ENCODE measurements at places on chromosomes 6 and 20.

DNA sequence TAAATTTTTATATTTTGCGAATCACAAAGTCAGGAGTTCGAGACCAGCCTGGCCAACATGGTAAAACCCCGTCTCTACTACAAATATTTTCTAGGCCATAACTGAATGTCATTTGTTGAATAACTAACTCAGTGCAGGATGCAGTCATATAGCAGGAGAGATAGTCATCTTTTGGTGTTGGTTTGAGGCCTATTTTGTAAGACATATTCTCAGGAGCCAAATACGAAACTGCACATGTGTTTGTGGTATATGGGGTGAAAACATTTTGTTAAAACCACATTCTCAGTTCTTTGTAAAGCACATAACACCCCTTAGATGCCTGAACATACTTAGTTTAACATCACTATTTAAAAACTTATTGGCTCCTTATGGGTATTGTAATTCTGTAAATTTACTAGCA lies 4.7 kb upstream of the ENPP5 start:
- no peak for DNase-seq

GRCh38 chr20:31934968-31935764 lies 16.7 kb downstream of the PDRG1 start:
- no peak for DNase-seq

DNA sequence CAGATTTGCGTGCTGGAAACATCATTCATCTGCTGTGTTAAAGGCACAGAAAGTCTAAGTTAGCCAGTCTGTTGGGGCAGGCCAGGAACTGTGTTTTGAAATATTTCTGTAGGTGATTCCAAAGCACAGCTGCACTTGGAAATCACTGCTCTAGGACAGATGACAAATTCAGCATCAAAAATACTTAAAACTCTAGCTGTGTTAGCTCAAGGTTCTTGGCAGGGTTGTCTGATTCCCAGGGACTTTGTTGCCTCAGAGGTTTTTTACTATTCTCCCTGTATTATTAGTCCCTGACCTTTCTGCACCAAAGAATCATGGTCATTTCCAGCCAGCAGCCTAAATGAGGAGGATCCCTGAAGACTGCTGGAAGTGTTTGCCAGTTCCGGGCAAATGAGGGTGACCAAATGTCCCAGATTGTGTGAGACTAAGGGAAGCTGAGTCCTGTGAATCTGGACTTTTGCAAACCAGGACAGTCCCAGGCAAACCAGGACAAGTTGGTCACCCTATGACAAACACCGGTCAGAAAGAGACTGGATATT lies 84.3 kb upstream of the TMEM30A start:
- no peak for DNase-seq

- peak; percentile 33 for DNase-seq
Measured at GRCh38 chr6:158818581-158819212, 471 bp downstream of the EZR start.

- no peak for DNase-seq
Measured at GRCh38 chr6:11188161-11188915, 44.1 kb downstream of the NEDD9 start.

- no peak for DNase-seq
Measured at GRCh38 chr20:24915440-24915839, 33.6 kb upstream of the CST7 start.

DNA sequence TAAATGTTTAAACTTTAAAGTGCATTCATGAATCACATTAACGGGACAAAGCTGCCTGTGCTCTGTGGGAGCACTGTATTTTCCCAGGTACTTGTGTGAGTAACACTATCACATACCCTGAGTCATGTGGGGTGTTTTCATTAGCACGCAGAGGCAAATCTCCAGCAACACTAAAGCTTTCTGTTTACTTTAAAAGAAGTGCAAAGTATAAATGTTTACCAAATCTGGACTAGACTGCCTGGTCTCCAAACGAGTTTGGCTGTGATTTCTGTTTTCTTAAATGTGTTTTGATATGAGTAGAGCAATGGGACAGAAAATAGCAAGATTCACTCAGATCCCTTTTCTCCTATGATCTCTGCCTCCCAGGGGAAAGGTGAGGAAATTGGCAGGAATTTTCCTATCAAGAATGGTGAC lies 28.8 kb upstream of the RIPPLY2 start:
- no peak for DNase-seq

DNA sequence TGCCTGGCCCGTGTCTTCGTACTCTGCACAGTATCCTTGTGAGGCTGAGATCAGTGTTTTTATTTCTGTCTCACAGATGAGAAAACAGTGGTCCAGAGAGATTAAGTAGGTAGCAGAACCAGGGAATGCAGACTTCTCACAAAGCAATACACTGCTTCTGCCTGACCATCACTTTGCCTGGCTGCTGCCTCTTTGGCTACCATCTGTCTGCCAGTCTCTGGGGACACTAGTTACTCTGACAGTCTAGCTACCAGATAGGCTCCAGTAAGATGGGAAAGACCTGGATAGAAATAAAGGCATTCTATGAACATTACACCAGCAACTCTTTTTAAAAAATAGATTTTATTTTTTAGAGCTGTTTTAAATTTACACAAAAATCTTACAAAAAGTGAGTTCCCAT lies 96.9 kb downstream of the PHACTR3 start:
- no peak for DNase-seq

- no peak for DNase-seq
Measured at GRCh38 chr6:45816674-45817297, 198.9 kb downstream of the CLIC5 start.

DNA sequence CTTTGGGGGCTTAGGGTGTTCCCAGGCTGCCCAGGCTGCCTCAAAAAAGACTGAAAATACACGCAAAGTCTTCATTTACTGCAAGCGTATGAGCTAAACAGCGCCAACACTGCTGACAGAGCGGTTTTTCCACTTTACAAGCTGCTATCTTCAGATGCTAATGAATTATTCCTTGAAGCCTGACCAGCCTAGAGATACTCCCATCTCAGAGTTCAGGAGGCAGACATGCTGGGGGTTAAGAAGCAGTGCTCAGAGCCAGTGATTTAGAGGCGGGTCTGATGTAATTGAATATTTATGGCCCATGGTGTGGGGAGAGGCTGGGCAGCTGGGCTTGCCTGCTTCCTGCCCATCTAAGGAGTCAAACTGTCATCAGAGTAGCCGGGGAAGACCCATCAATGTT lies 241.4 kb downstream of the SLC24A3 start:
- peak; percentile 4 for DNase-seq

- DNase-seq: no peak
Measured at GRCh38 chr20:54257071-54257816, 49.4 kb downstream of the PFDN4 start.

- no peak for DNase-seq
Measured at GRCh38 chr20:62770916-62771315, 25.4 kb upstream of the MRGBP start.

GRCh38 chr6:124040655-124041054 lies 237.0 kb downstream of the NKAIN2 start:
- DNase-seq: no peak

GRCh38 chr20:1877609-1878200 lies 17.5 kb upstream of the SIRPA start:
- DNase-seq: no peak

DNA sequence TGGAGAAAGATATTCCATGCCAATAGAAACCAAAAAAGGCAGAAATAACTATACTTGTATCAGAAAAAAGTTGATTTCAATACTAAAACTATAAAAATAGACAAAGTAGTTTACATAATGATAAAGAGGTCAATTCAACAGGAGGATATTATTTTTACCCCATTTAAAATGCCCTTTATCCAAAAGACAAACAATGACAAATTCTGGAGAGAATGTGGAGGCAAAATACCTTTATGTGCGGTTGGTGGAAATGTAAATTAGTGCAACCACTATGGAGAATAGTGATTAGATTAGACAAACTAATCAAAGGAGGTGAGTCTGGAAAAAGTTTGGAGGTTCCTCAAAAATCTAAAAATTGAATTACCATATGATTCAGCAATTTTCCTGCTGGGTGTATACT lies 1262.3 kb downstream of the GRIK2 start:
- no peak for DNase-seq

DNA sequence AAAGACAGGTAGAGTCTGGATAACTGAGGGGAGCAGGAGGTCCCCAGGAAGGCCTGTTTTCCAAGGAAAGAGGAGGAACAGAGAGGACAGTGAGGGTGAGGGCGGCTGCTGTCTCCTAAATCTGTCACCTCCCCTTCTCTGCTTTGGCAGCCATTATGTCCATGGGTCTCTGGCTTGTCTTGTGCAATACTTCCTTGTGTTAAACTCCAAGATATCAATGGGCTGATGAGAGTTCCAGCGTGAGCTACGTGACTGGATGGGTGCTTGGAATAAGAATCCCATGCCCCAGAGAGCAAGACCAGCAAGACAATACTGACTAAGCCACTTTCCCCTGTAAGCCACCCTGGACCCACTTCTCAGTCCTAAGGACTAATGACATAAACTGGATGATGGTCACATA lies 26.3 kb upstream of the DNAAF9 start:
- no peak for DNase-seq
